ENCODE measurements at places on chromosomes 3 and 15.
A peak's percentile ranks its signal among the peaks of the same experiment; 100 is the strongest.

DNA sequence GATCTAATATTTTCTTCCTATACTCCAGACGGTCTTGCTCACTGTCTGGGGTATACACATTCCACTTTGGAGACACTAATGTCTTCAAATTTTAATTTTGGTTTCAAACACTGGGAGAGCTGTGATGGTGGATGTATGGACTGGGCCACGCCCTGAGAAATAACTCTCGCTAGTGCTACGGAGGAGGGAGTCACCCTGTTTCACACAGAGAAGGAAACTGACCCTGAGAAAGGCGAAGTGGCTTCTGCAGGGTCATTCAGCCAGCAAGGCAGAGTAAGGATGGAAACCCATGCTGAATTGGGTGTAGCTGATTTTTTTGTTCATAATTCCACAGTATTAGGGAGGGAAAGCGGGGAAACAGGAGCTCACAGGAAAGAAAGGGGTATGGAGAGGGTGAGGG lies 8.6 kb upstream of the SKIC8 start:
- no peak for DNase-seq

DNA sequence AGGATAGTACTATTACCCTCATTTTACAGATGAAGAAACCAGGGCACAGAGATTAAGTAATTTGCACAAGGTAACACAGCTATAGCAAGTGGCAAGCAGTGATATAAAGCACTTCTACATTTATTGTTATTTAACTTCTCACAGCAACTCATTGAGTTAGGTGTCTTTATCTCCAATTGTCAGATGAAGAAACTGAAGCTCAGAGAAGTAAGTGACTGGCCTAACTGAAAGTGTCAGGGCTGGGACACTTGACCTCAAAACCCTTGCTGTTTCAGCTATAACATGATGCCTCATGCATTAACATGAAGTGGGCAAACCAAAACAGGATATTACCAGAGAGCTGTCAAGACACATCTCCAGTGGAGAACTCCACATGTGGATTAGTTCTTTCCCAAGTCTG lies 65.8 kb upstream of the LEKR1 start:
- DNase-seq, result no peak

GRCh38 chr3:141235661-141236171 lies 4.1 kb downstream of the PXYLP1 start:
- DNase-seq, result no peak

GRCh38 chr15:74291101-74292071 lies 55.3 kb downstream of the CCDC33 start:
- DNase-seq, result peak; percentile 37

GRCh38 chr3:70248856-70249255 lies 63.6 kb downstream of the MDFIC2 start:
- DNase-seq, result no peak

GRCh38 chr3:160707187-160707794 lies 30.3 kb downstream of the ARL14 start:
- DNase-seq, result no peak

DNA sequence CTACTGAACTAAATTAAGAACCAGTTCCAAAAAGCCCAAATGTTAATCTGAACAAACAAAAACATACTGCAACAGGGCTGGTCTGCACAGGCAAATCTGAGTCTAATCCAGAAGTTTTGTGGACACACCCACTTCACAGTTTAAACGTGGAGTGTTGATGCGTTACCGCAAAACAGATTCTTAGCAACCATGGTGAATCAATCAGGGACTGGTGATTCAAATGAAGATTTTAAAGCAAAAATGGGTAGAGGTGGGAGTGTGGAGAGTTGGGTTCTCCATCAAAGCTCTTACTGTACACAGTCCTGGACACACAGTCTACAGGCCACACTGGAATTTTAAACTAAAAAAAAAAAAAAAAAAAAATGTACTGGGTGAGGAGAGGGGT lies 5.2 kb downstream of the ANXA2 start:
- DNase-seq, result no peak

- DNase-seq, result no peak
Measured at GRCh38 chr3:186152889-186153292, 44.0 kb upstream of the ETV5 start.

GRCh38 chr15:40857601-40858341 lies 13.9 kb downstream of the SPINT1 start:
- no peak for DNase-seq

DNA sequence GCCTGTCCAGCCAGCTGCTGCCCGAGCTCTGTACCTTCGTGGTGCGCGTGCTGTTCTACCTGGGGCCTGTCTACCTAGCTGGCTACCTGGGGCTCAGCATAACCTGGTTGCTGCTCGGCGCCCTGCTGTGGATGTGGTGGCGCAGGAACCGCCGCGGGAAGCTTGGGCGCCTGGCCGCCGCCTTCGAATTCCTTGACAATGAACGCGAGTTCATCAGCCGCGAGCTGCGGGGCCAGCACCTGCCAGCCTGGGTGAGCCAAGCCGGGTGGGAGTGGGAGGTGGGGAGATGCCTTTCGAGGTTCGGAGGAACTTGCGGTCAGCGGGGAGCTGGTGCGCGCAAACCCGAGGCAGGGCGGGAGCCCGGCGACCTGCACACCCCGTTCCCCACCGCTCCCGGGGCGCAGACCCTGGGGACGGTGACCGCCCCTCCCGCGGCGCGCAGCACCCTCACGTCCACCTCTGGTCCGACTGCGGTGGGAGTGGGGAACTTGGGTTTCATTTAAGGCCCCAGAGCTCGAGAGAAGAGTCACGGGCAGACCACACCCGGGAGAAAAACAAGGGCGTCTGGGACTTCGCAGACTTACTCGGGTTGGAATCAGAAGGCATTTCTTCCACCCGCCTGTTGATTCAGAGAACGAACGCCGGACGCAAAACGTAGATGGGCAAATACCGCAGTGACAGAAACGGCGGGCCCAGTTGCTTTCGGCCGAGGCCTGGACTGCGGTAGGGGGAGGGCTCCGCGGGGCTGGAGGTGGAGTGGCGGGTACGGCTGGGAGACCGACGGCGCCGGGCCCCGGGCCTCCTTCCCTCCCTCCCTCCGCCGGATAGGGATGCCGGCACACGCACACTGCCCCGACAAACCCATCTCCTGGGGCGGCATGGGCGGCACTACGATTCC lies 708 bp downstream of the ESYT3 start:
- DNase-seq, result no peak

DNA sequence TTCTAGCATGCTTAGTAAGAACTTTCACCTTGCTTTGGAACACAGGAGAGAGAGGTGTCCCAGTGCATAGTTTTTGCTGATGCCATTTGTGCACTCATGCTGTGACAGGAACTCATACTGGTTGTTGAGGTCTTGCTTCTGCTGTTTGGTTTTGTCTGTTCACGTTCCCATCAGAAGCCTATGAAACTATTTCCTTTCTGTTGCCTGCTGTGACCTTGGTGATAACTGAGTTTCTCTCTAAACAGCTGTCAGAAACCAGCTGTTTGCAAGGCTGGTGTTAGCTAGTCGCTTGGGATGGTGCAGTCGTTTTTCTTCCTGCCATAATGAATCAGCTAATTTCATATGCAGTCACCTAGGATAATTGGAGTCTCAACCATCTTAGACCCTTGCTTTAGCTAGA lies 724.1 kb downstream of the GRM7 start:
- no peak for DNase-seq

GRCh38 chr3:139634111-139634635 lies 43.6 kb downstream of the NMNAT3 start:
- DNase-seq, result no peak

DNA sequence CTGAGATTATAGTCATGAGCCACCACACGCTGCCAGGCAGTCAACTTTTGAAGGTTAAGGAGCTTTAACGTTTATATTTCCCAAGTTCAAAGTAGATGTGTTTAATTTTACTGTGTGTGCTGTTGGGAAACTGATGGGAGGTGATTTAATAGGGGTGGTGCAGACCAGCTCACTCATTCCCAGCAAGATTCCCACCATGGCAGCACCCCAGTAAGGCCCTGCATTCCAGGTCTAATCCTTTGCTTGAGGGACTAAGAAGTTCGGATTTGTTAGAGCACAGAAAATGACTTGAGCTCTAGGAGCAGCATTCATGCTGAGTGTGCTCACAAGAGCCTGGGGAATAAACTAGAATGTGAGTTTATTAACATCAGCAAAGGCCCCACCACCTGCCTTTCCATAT lies 25.2 kb downstream of the TSEN2 start:
- DNase-seq, result no peak
